ENCODE measurements at places on chromosomes 12 and 14.

- no peak for DNase-seq
Observed at GRCh38 chr12:88896958-88897357, 316.7 kb upstream of the KITLG start.

DNA sequence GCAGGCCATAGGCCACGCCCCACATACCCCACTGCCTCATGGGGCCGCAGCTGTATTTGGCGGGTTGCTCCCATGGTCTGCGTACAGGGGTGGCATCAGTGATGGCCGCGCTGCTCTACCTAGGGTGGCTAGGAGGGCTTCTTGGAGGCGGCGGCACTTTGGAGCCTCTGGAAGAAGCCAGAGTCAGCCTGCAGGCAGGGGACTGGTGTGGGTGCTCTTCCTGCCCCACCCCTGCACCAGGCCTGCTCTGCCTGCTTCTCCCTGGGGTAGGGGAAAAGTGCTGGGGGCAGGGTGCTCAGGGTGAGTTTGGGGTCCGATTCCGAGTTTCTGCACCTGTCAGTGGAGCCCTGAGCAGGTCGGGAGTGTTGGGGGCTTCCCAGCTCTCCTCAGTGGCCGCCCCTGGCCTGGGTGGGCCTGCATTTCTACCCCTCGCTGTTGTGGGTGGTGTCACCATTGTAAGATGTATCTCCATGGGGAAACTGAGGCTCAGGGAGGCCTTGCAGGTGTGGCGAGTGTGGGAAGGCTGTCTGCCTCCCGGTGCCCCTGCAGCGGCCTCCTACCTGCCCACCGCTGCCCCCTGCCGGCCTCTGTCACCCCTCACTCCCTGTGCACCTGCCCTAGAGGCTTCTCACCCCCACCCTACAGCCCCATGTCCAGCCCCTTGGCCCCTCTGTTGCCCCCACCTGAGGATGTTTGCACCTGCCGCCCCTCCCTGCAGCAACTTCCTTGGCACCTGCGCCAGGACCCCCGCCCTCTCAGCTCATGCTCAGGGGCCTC lies 5.5 kb downstream of the CEP170B start:
- no peak for DNase-seq

DNA sequence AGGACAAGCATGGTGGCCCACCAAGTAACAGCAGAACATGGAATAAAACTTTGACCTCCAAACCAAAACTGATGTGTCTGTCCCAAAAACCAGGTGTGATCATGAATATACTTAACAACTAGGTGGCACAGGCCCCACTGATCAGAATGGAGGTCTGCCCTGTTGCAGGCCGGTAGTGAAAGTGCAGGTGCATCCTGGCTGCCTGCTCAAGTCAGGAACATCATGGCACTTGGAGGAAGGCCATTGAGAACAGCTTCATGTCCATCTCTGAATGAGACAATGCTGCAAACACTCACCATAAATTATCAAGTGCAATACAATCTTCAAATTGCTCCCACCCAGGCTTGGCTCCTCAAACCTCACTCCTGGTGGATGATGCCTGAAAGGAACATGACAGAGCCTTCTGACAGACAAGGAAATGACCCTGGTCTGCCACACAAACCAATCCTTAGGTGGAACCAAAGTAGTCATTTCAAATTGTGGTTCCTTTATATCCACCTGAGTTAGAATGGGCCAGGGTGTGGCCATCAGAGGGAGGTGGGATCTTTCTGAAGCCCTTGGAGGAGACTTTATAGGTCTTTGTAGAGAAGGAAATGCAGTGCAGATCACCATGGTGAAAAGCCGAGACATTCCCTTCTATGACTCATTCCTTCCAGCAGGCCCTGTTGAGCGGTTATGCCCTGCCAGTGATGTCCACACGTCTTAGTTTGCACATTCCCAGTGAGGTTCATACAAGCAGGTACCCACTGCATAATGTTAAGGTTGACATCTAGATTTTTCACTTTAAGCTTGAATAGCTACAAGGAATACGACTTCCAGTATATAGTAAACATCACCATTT lies 36.0 kb downstream of the EGLN3 start:
- DNase-seq = no peak

- DNase-seq = no peak
Observed at GRCh38 chr14:61033054-61033453, 52.0 kb downstream of the SLC38A6 start.

DNA sequence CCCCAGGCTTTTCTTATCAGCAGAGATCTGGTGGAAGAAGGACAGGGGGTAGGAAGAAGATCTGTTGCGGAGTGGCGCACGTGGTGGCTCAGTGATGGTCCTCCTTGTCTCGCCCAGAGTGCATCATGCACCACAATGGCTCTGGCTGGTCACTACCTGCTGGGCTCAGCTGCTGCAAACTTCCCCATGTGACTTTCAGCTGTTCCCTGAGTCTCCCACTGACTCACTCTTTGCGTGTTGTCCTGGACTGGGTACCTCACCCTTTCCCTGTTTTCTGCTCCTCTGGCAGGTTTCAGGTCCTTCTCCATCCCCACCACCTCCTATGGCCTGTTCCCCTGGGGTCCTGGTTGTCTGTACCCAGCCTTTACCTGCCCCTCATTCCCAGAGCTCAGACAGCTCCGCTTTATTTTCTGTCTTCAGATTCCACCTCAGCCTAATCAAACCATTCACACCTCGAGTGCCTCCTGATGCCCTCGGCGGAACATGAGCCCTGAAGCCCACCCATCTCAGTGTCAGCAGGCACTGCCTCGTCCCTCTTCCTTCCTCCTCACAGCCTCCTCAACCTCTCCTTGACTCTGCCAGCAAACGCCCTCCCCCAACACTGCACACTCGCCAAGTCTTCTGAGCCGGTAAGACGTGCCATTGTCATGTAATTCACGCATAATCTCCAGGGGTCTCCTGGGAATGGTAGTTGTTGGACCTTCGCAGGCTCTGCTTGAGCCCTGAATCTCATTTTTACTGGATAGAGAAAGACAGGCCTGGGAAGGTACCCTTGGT lies 1.8 kb downstream of the C1R start:
- DNase-seq = no peak

DNA sequence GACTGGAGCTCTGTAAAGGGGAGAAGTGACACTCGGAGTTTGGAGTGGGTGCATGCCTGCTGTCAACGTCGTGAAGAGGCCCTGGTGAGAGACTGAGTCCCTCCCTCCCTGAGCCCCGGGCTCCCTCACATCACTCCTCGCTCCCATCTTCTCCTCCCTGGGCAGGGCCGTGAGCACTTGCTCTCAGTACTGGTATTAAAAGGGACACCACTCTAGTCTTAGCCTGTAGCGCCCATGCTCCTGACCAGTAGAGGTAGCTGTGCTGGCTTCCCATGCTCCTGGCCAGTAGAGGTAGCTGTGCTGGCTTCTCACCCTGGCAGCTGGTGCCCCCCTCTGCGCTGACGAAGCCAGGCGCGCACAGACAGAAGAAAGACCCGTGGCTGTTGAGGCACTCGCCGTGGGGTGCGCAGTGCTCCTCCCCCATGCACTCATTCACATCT lies 14.7 kb downstream of the ISCA2 start:
- no peak for DNase-seq

DNA sequence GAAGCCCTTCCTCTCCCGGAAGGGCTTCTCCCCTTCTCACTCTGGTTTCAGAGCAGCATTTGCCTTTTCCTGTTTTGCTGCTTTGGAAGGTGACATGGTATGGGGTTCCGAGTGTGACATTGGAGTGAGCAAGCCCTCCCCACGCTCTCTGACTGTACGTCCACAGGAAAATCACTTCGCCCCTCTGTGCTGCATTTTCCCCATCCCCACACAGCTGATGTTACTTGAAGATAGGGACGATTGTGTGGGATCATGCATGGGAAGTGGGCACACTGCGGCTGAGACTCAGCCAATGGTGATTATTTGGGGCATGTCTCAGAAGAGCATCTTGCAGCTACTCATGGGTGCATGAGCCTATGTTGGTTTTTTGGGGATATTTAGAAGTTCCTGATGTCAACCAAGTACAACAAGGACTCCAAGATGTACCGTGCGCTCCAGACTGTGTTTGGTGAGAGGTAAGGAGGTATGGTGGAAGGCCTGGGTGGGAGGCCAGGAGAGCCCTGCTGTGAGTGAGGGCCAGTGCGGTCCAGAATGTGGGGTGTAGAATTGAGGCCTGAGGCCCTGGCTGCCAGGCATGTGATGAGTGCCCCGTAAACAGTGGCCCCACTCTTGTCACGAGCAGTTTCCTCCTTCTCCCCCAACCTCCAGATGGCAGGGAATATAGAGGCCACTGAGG lies 15.1 kb downstream of the CYP46A1 start:
- DNase-seq = no peak

GRCh38 chr12:39125566-39125965 lies 220.2 kb upstream of the CPNE8 start:
- DNase-seq = no peak

DNA sequence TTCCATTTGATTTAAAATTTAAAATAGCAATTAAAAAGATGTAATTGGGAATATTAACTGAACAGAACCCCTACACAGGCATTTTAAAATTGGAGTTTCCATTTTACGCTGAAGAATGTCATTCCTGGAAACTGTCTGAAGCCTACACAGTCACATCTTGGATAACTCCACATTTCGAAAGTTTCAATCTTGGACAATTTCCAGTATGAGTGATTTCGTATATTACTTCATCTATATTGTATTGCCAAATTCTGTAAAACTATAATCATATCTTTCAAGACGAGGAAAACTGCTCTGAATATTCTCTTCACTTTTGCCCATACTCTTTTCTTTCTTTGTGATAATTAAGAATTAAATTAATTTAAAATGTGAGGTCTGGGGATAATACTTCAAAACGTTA lies 194.2 kb upstream of the ABCD2 start:
- no peak for DNase-seq

- DNase-seq = no peak
Observed at GRCh38 chr12:58804749-58805148, 115.6 kb downstream of the LRIG3 start.

DNA sequence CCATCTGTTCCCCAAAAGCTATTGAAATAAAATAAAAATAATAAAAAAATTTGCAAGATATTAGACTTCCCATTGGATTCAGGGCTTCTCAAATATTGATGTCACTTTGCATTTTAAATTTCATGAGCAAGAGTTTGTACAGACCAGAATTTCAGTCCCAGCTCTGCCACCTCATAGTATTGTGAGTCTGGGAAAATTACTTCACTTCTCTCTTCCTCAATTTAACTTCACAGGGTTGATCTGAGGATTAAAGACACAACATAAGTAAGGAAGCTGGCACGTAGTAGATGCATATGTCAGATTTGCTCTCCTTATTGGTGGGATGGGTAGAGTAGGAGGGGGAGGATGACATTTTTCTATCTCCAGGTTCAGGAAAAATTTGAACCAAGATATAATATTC lies 32.8 kb downstream of the COX8C start:
- DNase-seq = no peak

DNA sequence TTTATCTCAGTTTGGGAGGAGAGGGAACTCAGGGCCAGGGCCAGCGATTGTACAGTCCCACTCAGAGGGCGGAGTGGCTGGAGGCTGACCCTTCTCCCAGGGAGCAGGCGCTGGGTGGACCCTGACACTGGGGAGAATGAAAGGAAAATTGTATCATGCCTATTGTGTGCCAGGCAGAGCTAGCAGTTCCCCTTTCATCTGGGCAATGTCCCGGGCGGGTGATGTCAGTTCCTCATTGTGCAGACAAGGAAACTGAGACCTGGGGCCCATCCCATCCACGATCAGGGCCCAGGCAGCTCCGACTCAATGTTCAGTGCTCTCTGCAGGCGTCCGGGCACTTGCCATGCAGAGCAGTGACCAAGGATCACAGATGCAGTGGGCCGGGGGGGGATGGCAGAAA lies 101.9 kb upstream of the RTL1 start:
- no peak for DNase-seq

DNA sequence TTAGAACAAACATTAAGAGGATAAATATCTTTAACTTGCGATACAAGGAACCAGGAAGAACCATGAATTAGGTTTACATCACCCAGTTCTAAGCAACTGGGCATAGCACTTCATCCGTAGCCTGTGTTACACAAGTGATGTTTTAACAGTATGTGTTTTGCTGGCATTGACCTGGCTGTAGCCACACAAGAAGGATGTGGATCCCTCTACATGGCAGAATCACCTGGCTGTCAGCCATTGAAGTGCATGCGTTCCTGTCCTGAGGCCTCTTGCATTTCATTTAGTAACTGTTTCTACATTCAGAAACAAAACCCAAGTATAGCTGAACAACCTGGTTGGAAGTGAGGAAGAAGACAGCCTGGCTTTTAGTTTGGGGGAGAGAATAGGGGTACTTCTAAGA lies 72.2 kb downstream of the TGFB3 start:
- no peak for DNase-seq

GRCh38 chr12:24767016-24767415 lies 181.9 kb downstream of the BCAT1 start:
- DNase-seq = no peak

- no peak for DNase-seq
Observed at GRCh38 chr12:112586148-112586783, 167.5 kb downstream of the PTPN11 start.

DNA sequence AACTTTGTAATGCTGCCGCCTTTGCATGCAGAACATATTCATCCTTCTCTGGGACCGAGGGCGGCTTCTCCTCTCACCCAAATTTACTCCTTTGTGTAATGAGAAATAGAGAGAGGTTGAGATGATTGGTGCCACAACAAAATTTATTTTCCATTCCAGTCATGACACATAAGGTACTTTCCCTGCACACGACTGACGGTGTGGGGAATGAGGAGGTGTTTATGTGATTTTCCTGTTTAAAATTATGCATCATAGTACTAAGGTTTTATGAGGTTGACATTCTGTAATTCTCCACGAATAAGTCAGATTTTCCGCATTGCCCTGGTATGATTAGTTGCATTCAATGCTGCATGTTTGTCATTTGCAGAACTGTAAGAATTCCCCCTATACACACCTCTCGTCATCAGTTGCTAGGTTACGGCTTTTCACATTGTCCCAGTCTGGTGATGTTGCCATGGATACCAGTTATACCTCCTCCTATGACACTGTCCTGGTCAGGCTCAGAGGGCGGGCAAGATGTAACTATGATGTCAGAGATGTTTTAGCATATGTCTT lies 23.1 kb downstream of the BICDL1 start:
- no peak for DNase-seq

GRCh38 chr14:89027097-89027740 lies 202.8 kb downstream of the TTC8 start:
- no peak for DNase-seq

DNA sequence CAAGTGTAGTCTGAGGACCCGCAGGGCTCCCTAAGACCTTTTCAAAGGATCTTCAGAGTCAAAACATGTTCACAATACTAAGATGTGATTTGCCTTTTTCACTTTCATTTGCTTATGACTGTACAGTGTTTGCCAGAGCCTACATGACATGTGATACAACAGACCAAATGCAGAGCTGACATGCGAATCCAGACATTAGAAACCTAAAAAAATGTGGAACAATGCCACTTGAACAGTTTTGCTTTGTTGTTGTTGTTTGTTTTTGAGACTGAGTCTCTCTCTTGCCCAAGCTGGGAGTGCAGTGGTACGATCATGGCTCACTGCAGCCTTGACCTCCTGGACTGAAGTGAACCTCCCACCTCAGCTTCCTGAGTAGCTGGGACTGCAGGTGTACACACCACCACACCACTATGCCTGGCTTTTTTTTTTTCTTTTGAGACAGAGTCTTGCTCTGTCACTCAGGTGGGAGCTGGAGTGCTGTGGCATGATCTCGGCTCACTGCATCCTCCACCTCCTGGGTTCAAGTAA lies 5.3 kb upstream of the RAB35 start:
- DNase-seq = no peak

GRCh38 chr14:52314595-52315354 lies 663 bp downstream of the PTGER2 start:
- DNase-seq = no peak
